NCI-H524 (cell line): ENCODE measurements at places on chromosomes 7 and 10.

- no peak for DNase-seq
Measured at GRCh38 chr7:1689311-1689710, 19.2 kb downstream of the ELFN1 start.

- no peak for DNase-seq
Measured at GRCh38 chr10:3391657-3392056, 219.1 kb upstream of the PITRM1 start.

GRCh38 chr10:79093658-79094411, 25.1 kb downstream of the ZMIZ1 start:
- no peak for DNase-seq

GRCh38 chr7:49001610-49002033, 77.3 kb downstream of the CDC14C start:
- peak; percentile 35 for DNase-seq

DNA sequence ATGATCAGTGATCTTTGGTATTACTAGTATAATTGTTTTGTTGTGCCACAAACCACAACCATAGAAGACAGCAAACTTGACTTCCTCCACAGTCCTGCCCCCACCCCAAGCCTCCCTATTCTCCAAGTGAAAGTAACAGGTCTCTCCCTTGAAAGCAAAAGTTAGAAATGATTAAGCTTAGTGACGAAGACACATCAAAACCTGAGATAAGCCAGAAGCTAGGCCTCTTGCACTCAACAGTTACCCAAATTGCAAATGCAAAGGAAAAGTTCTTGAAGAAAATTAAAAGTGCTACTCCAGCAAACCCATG, 7.5 kb downstream of the SAR1A start:
- no peak for DNase-seq

DNA sequence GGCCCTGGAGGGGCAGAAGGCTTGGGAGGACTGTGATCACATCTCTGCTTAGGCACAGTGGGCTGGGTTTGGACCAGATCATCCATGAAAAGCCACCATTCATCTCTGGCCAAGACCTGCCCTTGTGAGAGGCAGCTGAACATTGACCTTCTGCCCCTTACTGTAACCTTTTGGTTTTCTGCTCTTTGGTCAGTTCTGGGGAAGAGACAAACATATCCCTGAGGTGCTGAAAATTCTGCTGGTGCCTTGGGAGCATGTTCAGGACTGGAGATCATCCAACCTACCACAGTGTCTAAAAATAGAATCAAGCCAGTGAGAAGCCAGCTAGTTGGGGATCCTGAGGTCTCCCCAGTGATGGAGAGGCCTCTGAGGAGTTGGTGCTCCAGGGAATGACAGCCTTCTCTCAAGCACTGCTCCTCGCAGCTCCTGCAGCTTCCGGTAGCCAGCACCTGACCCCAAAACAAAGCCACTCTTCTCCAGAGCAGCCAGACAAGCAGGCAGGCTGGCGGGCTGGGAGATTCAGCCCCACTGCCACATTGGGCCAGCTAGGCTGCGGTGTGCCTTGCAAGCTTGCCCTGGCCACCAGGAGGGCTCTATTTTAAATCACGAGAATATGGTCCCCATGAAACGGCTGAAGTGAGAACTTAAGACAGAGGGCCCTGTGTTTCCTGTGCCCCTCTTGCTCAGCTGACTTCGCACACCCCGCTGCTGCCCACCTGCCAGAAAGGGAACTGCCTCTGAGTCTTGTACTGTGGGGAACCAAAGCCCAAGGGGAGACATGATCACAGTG, 37.8 kb upstream of the UBE2H start:
- no peak for DNase-seq

GRCh38 chr10:133087679-133088178, at the start of gene ADGRA1:
Gene ADGRA1, plus strand, starts transcription at chr10:133087924. Its CDS starts 986 bp downstream, at chr10:133088910.
- DNase-seq = no peak

DNA sequence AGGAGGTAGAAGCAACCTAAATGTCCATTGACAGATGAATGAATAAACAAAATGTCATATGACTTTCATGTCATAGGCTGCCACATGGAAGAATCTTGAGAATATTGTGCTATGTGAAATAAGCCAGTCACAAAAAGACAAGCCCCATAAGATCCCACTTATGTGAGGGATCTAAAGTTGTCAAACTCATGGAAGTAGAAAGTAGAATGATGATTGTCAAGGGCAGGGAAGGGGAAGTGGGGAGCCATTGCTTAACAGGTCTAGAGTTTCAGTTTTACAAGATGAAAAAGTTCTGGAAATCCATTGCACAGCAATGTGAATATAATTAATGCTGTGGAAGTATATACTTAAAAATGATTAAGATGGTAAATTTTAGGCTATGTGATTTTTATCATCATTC, 229.3 kb upstream of the KMT2E start:
- DNase-seq = no peak

DNA sequence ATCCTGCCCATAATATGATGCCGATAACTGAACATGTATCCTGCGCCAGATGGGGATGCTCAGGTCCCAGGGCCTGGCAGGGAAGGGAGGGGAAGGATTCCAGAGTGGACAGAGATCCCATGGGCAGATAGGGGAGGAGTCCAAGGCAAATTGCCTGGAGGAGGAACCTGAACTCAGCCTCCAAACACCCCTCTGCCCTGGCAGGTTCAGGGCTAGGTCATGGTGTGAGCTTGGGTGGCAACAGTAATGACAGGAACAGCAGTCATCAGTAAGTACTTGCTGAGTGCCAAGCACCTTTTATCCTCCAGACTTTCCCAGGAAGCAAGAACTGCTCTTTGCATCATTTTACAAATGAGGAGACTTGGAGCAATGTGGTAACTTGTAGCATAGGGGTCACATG, 3.8 kb upstream of the PALD1 start:
- peak; percentile 37 for DNase-seq

GRCh38 chr7:149867762-149868622, 5.8 kb upstream of the ATP6V0E2 start:
- DNase-seq = no peak

DNA sequence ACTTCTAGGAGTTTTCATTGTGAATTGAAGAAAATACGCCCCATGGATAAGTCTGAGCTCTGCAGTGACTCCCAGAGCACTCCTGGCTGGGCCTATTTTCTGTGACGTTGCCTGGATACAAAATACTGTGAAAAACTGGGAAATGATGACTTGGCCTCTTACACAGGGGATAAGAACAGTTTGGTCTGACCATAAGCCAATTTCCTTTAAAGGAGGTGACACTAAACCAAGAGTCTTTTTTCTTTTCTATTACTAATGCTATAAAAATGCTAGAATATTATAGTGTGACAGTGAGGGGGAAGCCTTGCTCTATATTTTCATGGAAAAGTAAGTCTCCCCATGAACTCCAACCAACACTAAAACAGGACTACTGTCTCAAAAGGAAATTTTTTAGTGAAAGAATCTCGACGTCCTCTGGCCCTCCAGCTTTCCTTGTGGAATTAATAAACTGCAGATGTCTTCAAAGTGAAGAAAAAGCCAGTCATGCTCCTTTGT, 45.5 kb downstream of the MYOF start:
- DNase-seq = no peak

DNA sequence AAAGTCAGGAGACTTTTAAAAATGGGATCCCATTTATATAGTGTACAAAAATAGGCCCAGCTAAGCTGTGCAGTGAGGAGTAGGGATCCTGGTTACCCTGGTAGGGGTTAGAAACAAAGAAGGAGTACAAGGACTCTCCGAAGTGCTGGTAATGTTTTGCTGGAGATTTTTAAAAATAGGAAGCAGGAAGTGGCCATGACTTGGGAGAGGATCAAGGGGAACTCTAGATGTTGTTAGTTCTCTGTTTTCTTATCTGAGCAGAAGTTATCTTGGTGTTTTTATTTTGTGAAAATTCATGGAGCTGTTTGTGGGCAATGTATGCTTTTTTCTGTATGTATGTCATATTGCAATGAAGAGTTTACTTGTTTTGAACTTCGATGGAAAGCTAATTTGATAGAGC, 373.9 kb downstream of the SFMBT2 start:
- no peak for DNase-seq

- no peak for DNase-seq
Measured at GRCh38 chr10:27774831-27775230, 29.2 kb upstream of the MKX start.

- DNase-seq = no peak
Measured at GRCh38 chr10:124547647-124548168, 86.1 kb downstream of the LHPP start.

DNA sequence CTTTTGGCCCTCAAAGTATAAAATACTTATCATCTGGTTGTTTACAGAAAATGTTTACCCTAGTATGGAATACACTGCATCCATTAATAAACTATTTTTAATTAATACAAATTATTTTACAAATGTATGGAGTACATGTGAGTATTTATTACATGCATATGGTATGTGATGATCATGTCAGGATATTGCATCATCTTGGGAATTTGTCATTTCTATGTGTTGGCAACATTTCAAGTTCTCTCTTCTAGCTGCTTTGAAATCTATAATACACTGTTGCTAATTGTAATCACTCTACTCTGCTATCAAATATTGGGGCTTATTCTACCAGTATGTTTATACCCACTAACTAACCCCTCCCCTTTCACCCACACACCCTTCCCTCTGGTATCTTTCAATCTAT, 103.9 kb upstream of the THSD7A start:
- no peak for DNase-seq

- no peak for DNase-seq
Measured at GRCh38 chr10:132207536-132208461, 21.1 kb downstream of the DPYSL4 start.

- no peak for DNase-seq
Measured at GRCh38 chr10:37860494-37861190, 3.2 kb upstream of the ZNF248 start.

GRCh38 chr10:84008878-84009277, 130.4 kb upstream of the GHITM start:
- DNase-seq = peak; percentile 21

DNA sequence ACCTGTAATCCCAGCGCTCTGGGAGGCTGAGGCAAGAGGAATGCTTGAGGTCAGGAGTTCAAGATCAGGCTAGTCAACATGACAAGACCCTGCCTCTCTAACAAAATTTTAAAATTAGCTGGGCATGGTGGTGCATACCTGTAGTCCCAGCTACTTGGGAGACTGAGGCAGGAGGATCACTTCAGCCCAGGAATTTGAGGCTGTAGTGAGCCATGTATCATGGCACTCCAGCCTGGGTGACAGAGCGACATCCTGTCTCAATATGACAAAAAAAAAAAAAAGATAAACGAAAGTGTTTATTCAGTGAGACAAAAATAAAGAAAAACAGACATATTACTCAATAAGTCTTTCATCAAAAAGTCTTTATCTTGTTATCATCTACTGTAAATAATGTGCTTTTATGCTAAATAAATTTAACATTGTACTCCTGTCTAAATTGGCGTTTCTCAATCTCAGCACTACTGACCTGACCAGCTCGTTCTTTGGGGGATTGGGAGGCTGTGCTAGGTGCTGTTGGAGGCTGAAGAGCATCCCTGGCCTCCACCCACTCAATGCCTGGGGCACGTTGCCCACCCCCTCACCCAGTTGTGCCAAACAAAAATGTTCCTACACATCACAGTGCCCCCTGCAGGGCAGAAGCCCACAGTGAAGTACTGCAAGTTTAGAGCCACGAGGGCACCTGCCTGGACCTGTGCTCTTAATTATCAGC, 57.7 kb downstream of the NCAPG2 start:
- DNase-seq = no peak

DNA sequence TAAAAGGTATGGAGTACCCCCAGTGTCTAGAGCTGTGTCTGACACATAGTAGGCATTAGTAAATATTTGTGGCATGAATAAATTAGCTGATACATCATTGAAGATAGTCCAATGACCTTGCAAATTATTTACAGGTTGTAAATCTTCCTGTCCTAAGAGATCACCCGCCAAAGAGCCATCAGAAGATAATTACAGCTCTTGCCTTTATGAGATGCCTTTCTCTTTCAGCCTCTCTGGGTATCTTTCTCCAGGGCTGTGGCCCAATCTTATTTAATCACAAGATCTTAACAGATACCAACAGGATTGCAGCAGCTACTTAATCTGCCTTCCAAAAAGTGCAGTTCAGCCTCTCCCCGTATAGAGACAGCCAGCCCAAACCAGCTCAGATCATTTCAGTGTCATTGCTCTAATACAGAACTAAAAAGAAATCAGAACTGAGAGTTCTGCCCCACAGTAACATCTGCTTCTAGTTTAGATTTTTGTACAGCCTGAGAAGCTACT, 41.5 kb downstream of the MYOF start:
- DNase-seq = no peak

- no peak for DNase-seq
Measured at GRCh38 chr10:100045592-100045991, 35.8 kb upstream of the DNMBP start.

DNA sequence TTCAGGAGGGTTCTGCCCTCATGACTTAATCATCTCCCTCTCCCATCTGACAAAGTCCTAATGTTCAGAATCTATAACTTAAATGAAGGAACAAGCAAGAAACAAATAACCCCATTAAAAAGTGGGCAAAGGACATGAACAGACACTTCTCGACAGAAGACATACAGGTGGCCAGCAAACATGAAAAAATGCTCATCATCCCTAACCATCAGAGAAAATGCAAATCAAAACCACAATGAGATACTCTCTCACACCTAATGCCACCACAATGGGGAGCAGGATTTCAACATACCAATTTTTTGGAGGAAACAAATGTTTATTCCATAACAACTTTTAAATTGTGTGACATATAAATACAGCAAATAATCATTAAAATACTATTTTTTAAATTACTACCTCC, 3.0 kb upstream of the HTR7 start:
- DNase-seq = no peak

DNA sequence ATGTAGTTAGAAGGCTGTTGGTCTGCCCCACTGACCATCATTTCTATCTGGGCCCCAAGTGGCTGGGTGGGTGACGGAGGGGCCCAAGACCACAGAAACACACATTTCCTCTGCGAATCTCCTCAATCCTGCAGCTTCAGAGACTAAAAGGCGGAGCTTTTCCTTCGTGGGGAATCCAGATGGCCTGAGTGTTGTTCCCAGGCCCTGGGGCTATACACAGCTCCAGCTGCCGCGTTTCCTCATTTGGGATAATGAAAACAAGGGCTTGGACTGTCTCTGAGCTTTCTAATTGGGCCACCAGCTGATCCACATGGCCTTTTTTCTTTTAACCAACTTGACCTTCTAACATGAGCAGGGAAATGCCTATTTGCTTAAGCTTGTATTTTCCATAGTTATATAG, 339.9 kb downstream of the CXCL12 start:
- no peak for DNase-seq

DNA sequence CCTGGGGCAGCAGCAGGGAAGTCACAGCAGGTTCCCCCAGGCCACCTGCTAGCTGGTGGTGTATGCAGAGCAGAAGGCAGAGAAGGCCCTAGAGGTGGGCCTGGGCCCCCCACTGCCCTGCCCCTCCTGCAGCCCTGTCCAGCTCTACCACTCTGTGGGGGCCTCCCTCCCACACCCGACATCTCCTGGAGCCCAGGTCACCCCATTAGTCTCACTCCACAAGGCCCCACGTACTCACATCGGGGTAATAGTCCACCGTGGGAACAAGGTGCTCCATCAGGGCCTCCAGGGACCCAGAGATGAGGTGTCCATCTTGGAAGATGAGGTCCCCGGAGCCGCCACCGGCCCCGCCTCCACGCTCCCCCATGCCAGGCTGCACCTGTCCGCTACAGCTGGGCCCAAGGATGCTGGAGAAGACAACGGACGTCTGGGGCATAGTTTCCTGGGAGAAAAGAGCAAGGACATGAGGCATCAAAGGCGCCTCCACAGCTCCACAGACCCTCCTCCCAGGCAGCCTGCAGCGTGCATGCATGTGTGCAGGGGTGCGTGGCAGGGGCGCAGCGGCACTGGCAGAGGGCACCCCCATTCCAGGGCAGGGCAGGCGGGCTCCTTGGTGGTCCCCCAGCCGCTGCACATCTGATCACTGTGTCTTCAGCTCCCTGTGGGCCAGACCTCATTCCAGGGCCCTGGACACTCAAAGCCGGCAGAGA, 61.0 kb downstream of the RASGEF1A start:
- no peak for DNase-seq
